ENCODE measurements at places on chromosomes 11 and 22. TPM values are rescaled to one million over a fixed set of nuclear protein-coding genes. Genes with fewer than 3 reads are reported as not detected.

FGF3 gene
- not detected for polyA plus RNA-seq

- no peak overlapping the region for H3K4me3 ChIP-seq
- H3K27me3 ChIP-seq, result no peaks in the 10 kb centered on the region
- H3K27ac ChIP-seq, result no peak overlapping the region
- H3K4me1 ChIP-seq, result peaks cover 43% of the 10 kb centered on the region
- H3K36me3 ChIP-seq, result peaks cover 3% of the 10 kb centered on the region
Observed at GRCh38 chr22:24986816-24987215, 34.3 kb downstream of the KIAA1671 start.

GRCh38 chr11:5349550-5349949 is 1.8 kb upstream of the OR51B6 start:
- no peak overlapping the region for H3K4me3 ChIP-seq
- H3K27me3 ChIP-seq, result no peaks in the 10 kb centered on the region
- no peaks in the 10 kb centered on the region for H3K4me1 ChIP-seq
- H3K36me3 ChIP-seq, result no peaks in the 10 kb centered on the region

- H3K27ac ChIP-seq, result no peak overlapping the region
- H3K36me3 ChIP-seq, result no peaks in the 10 kb centered on the region
- no peak overlapping the region for H3K4me3 ChIP-seq
- DNase-seq, result no peak
- H3K4me1 ChIP-seq, result peaks cover 10% of the 10 kb centered on the region
Observed at GRCh38 chr22:27517361-27518155, 284.0 kb downstream of the MN1 start.

GRCh38 chr11:74196781-74197486 is 25.8 kb downstream of the PPME1 start:
- H3K4me1 ChIP-seq, result no peaks in the 10 kb centered on the region
- DNase-seq, result no peak
- H3K27ac ChIP-seq, result no peak overlapping the region
- no peak overlapping the region for H3K4me3 ChIP-seq

SCGB1D2 gene
- polyA plus RNA-seq, result not detected

NELL1 gene
- polyA plus RNA-seq, result 31.1 TPM

DNA sequence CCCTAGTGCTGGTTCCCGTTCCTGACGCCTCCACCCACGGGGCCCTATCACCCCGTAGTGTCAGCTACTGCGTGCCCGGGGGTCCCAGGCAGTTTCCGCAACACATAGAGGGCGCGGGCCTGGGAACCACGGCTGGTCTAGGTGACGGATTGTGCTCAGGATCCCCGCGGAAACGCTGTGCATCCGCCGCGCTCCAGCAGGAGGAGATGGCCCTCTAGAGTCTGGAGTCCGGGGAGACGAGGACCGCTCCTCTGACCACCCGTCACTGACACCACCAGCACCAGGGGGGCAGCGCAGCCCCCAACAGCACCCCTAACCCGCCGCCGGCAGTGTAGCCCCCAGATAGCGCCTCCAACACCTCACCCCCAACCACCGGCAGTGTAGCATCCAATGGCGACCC is 4.4 kb upstream of the RFPL3 start:
- no peak overlapping the region for H3K27ac ChIP-seq
- H3K36me3 ChIP-seq, result no peaks in the 10 kb centered on the region
- no peak for DNase-seq
- H3K4me3 ChIP-seq, result no peak overlapping the region

DNA sequence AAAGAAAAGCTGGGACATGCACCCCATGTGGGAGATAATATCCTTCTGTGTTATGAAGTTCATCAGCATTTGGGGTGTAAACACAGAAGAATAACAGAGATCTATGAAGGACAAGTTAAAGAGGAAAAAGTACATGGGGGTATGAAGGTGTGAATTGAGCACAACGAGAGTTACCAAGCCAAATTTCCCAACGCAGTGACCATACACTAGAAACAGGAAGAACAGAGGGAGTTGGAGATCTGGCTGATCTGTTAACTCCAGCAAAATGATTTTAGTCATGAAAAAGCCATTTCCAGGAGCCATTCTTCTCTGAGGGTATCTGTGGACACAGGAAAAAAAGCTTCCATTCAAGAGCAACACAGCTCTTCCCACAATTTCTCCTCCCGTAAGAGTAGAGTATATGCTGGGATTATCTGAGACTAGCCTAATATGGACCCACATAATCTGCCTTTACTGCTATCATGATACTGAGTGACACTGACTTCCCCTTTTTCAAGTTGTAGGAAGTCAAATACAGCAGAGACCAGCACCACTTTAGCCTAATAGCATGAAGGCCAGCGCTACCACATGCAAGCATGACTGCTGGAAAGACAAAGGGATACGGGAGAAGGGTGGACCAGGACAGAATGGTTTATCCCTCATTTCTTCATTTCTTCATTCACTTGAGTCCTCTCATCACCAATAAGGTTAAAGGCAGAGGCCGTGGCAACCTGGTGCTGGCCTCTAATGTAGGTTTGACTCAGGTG is 19.6 kb upstream of the OR8D2 start:
- no peaks in the 10 kb centered on the region for H3K36me3 ChIP-seq
- no peaks in the 10 kb centered on the region for H3K27me3 ChIP-seq
- no peak overlapping the region for H3K4me3 ChIP-seq

SAA4 gene
- not detected for polyA plus RNA-seq

DNA sequence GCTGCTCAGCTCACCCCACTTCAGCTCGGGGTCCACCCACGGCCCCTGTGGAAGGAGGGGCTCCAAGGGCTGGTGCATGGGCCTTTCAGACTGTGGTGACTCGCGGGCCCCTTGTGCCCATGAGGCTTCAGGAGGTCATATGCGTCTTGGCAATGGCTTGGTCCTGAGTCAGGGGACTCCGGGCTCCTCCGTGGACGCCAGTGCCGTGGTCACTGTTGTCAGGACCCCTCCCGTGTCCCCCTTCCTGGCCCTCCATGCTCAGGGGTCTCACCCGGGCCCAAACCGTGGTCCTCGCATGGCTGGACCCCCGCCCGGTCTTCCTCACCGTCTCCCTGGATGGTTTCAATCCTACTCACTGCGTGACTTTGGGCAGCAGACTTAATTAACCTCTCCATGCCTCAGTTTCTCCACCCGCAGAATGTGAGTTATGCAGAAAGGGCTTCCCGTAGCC is 436.4 kb downstream of the TBC1D22A start:
- no peaks in the 10 kb centered on the region for H3K36me3 ChIP-seq
- no peak overlapping the region for H3K4me3 ChIP-seq
- DNase-seq, result no peak

GRCh38 chr11:82733444-82734119 is at the start of gene FAM181B:
Gene FAM181B, minus strand, starts transcription at chr11:82733864. Its CDS starts 135 bp downstream, at chr11:82733729.
- H3K4me1 ChIP-seq, result peaks cover 15% of the 10 kb centered on the region
- peak within 1 kb of the TSS; percentile 94 for H3K27ac ChIP-seq
- peak within 1 kb of the TSS; percentile 85 for H3K4me3 ChIP-seq
- H3K36me3 ChIP-seq, result peaks cover 7% of the 10 kb centered on the region
- peak; percentile 82 for DNase-seq

GRCh38 chr11:45924036-45924915 is 1.8 kb downstream of the LARGE2 start:
- peaks cover 26% of the 10 kb centered on the region for H3K4me1 ChIP-seq
- H3K4me3 ChIP-seq, result no peak overlapping the region
- no peak overlapping the region for H3K27ac ChIP-seq
- H3K36me3 ChIP-seq, result peaks cover 20% of the 10 kb centered on the region

TMPRSS4 gene
- 0.26 TPM for polyA plus RNA-seq

DNA sequence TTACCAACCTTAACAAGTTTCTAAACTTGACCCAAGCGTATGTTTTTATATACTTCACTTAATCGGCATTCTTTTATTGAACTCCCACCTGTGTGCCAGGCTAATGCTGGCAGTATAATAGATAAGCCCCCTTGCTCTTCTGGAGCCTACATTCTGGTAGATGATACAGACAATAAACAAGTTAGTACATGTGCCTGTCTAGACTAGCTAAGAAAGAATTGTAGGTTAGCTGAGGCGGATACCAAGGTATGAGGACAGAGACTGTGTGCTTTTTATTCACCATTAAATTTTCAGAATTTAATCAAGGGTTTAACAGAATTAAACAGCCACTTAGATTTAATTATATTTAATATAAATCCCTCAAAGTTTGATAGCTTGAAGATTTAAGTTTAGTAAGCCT is 45.7 kb downstream of the TTC17 start:
- H3K27me3 ChIP-seq, result no peaks in the 10 kb centered on the region
- H3K27ac ChIP-seq, result no peak overlapping the region
- H3K4me1 ChIP-seq, result no peaks in the 10 kb centered on the region
- DNase-seq, result no peak

GRCh38 chr11:81197396-81197795 is 1536.3 kb downstream of the FAM181B start:
- H3K36me3 ChIP-seq, result no peaks in the 10 kb centered on the region
- no peak overlapping the region for H3K27ac ChIP-seq
- H3K4me1 ChIP-seq, result no peaks in the 10 kb centered on the region
- DNase-seq, result no peak

GRCh38 chr11:13065200-13065787 is 56.2 kb downstream of the RASSF10 start:
- no peaks in the 10 kb centered on the region for H3K27me3 ChIP-seq
- no peak overlapping the region for H3K27ac ChIP-seq
- H3K4me3 ChIP-seq, result no peak overlapping the region
- no peak for DNase-seq
- no peaks in the 10 kb centered on the region for H3K36me3 ChIP-seq
